Muscle of back (tissue), 13 donors: ENCODE measurements at places on chromosomes 5 and 9. TPM values are rescaled to one million over a fixed set of nuclear protein-coding genes. Genes with fewer than 3 reads are reported as not detected.

Gene OGN
- 634 TPM for polyA plus RNA-seq

DNA sequence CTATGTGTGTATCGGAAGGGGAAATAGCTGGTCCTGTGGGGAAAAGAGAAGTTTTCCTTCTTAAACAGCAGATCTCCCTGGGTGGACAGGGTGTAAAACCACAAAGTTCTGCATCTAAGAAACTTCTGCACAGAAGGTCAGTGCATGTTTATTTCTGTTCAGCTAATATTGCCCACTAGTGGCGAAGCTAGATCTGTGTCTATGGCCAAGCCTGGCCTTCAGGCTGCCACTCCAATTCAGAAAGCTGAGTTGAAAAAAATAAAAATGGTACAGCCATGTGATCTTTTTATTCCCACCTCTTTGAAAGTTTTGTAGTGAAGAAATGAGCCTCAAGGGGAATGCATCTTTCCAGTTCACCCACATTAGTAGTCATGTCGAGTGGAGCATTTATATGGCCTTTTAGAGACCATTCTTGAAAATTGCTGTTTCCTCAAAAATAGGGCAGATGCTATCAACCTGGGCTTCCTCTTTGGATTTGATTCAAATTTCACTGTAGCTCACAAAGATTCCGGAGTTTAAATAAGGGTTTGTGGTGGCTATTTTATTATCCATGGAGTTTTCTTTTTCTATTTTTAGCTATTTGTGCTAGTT, 488.0 kb downstream of the PRELID2 start:
- peak; percentile 37 for DNase-seq

DNA sequence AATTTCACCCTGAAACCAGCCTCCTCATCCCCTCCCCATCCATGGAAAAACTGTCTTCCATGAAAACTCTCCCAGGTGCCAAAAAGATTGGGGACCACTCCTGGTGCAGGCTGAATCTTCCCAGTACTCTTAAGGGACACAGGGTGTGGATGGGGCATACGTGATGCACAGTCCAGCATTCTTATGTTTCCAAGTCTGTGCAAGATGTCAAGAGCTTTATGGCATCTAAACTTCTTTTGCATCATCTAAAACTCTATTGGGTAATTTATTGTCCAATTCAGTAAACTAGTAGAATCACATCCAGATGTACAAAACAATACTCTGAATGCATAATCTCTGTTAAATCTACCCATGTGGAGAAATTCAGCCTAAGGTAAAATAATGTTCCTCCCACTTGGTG, 9.3 kb upstream of the FGD3 start:
- peak; percentile 37 for DNase-seq

GRCh38 chr5:82480331-82480730, 202.2 kb upstream of the RPS23 start:
- no peak for DNase-seq

Gene DDX4
- 0.34 TPM for polyA plus RNA-seq
